ENCODE measurements at places on chromosomes 5 and 9.

DNA sequence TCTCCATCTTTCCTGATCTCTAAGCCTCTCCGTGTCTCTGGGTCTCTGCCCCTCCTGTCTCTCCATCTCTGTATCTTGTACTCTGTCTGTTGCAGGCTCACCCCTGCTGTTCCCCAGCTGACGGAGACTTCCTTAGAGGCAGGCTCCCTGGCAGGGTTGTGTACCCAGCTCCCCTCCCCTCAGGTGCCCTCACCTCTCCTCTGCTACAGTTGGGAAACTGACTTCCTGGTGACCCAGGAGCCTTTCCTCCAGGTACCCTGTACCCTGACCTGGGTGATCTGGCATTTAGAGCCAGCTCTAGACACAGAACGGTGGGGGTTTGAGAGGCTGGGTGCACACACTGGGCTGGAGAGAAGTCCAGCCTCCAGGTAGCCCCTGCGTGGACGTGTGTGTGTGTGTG, 37.7 kb downstream of the CXXC5 start:
- no peak for DNase-seq

DNA sequence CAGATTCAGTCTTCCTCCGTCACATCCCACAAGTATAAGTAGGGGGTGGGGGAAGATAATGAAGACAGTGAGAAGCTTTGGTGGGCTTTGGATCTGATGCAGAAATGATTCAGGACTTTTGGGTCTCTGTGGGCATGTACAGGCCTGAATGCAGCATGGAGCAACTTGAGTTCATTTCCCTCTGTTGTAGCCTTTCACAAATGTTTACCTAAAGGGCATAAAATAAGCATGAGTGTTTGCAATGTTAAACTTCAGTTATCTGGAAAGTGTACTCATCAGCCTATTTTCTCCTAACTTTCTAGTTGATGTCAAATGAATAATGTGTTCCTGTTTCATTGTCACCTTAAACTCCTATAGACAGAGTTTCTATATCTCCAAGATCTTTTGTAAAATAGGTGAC, 39.3 kb downstream of the GARNL3 start:
- DNase-seq = no peak

DNA sequence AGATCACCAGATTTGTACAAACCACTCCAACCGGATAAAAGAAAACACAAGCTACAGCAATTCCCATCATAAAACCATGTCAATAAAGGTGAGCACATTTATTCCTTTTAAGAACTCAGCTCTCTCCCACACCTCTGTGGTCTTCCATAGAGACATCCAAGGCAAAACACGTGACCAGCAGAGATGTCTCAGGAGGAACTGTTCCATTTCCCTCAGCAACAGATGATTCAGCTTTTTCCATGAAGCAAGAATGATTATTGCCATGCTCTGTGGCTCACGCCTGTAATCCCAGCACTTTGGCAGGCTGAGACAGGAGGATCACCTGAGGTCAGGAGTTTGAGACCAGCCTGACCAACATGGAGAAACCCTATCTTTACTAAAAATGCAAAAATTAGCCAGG, 15.8 kb downstream of the GZMK start:
- no peak for DNase-seq

GRCh38 chr5:28864006-28864405, 1825.6 kb upstream of the CDH9 start:
- DNase-seq = no peak

GRCh38 chr9:24620741-24621140, 75.0 kb upstream of the IZUMO3 start:
- no peak for DNase-seq

DNA sequence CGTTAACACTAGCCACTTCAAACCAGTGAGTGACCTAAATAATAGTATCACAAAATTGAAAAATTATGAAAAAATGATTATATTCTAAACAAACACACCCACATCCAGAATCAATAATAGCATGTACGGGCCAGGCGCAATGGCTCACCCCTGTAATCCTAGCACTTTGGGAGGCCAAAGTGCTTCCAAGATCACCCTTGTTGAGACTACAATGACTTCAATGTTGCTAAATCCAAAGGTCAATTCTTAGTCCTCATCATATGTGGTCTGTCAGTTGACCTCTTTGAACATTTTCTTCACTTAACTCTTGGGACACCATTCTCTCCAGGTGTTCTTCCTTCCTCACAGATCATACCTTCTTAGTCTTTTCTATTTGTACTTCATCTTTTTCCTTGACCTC, 11.3 kb downstream of the RIOK2 start:
- no peak for DNase-seq

DNA sequence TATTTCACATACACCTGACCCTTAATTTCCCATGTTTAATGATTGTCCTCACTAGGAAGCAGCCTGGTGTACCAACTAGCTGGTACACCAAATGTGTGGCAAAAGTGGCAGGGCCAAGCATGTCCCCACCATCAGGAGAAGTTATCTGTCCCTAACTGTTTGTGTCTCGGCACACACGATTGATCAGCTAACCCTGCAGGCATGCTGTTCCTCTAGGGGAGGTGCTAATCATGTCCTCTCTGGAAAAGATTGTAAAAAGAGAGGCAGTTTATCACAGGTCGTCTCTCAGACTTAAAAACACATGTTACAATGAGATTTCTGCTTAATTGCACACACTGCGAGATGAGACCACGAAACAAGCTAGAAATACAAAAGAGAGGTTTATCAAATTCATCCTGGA, 342.7 kb downstream of the DIRAS2 start:
- DNase-seq = no peak

GRCh38 chr5:74314906-74315305, 325.6 kb downstream of the ENC1 start:
- no peak for DNase-seq

- no peak for DNase-seq
Measured at GRCh38 chr9:98215271-98215670, 22.8 kb upstream of the CORO2A start.

- no peak for DNase-seq
Measured at GRCh38 chr5:150615141-150615699, 25.2 kb upstream of the SYNPO start.

All from HT1080 (cell line).